SHP77 treated with DMSO at 0.1 percent for 48 hours (cell line): ENCODE measurements at places on chromosomes 1 and 21.

DNA sequence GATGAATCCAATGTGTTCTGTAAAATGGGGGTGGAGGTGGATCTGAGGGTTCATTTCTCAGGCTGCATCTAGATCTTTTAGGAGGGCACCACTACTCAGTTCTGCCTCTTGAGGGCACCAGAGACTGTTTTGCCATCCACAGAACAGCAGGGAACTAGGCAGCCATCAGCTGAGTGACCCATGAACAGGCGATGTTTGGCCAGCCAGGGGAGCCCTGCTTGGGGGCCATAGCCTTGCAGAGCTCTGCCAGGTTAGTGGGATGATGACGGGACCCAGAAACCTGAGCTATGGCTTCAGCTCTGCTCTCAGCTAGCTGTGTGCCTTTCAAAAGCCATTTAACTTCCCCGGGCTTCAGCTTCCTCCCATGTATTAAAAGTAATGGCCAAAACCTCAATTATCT lies 13.4 kb upstream of the NOS1AP start:
- DNase-seq, result peak; percentile 49

GRCh38 chr1:83011265-83011664 lies 987.7 kb downstream of the TTLL7 start:
- no peak for DNase-seq

DNA sequence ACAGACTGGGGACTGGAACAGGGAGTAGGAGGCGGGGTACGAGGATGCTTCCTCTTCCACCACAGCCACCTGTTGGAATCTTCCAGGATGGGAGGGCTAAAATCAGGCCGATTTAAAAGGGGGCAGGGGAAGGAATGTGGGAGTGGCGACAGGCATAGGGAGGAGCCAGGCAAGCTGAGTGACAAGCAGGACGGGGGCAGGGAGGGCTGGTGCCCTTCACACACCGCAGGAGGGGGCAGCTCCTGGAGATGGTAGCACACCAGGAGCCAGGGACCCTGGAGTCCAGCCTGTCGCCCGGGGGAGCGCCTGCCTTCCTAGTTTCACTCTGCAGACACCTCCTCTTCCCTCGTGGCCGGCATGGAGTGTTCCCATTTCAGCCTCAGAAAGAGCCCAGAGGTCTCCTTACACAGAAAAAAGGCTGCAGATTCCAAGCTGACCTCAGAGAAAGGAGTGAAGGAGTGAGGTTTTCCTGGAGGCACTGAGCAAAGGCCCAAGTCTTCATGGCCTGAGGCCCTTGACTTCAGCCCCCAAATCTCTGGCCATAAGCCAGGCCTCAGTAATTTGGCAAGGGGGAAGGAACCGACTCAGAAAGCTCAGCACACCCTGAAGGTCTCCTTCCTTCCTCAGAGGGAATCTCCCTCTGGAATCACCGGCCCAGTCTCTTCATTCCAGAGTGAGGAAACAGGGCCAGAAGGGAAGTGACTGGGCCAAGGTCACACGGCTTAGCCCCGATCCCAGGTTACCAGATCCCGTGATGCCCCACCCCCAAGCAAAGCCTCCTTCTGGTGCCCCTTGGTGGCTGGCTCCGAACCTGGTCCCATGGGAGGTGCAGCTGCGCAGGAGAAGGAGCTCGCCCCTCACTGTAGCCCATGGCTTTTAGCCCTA lies 8.1 kb downstream of the BLACAT1 start:
- DNase-seq, result no peak

- DNase-seq, result no peak
Observed at GRCh38 chr21:39632796-39633442, 20.2 kb downstream of the B3GALT5 start.

DNA sequence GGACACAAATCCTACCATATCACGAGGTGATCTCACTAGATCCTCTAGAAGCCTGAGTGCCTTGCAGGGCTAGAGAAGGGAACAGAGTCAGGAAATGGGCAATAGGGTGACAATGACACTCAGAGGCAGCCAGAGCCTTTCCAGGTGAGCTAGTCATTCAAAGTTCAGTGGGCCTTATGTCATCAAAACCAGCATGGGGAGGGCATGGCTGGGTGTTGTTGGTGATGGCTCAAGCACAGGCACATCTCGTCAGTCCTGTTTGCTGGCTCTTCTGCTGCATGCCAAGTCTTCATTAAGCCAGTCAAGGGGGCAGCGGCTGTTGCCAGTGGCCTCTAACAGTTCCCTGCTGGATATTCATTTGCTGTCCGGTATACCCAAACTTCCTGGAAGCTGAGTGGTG lies 99.6 kb upstream of the USP24 start:
- no peak for DNase-seq

- peak; percentile 86 for DNase-seq
Observed at GRCh38 chr1:88891318-88891950, at the start of gene GTF2B. TSS of gene GTF2B (minus strand) at chr1:88891567. CDS start at chr1:88891499, 68 bp downstream.

GRCh38 chr1:117673405-117673804 lies 67.6 kb downstream of the TENT5C start:
- no peak for DNase-seq

- no peak for DNase-seq
Observed at GRCh38 chr1:222886194-222886854, 71.5 kb downstream of the DISP1 start.

DNA sequence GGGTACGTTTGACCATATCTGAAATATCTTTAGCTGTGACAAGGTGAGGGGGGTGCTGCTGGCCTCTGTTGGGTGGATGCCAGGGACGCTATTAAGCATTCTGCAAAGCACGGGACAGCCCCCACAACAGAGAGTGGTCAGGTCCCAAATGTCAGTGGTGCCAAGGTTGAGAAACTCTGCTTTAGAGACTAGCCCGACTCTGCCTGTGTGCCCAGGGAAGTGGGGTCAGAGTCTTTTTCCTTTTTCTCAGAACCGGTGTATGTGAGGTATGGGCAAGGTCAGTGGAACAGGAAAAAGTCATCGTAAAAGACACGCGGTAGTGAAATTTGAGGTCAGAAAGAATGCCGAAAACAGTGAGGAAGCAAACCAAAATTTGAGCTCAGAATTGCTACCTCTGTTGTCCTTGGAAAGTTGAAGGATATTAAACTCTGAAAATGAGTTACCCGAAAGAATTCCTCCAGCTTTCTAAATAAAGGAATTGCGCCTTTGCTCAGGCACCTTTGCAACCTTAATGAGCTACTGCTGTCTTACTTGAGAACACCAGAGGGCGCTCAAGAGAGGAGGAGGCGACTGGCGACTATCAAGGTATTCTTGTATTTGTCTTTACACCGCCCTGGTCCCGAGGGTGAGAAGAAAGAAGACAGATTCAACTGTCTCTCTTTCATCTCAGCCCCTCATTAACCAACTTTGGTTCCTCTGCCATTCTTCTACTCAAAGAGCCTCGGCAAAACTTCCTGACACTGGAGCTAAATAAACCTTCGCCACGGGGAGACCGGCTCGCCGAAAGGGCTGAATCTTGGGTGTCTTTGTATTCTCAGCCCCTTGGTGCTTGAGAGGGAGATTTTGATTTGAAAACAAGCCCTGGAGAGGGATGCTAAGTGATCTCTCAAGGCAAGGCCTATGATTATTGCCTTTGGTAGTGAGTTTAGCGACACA lies 85.4 kb upstream of the OLIG2 start:
- DNase-seq, result no peak

DNA sequence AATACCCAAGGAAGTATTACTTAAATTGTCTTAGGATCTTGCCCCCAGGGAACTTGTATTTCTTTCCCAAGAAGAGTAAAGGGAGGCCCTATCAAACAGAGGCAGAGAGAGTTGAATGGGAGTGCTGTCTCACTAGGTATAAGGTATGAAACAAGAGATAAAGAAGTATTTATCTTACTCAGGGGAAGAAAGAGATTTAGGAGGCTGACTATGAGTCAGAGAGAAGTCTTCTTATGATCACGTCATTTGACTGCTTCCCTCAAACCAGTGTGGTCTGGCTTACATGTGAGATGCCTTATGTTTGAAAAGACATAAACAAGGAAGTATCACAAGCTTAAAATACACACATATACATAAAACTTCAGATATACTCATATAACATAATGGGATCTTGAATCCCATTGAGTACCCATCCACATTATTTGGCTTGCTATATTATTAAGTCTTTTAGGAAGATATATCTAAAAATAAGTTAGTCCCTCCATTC lies 29.6 kb downstream of the DUSP10 start:
- DNase-seq, result no peak

DNA sequence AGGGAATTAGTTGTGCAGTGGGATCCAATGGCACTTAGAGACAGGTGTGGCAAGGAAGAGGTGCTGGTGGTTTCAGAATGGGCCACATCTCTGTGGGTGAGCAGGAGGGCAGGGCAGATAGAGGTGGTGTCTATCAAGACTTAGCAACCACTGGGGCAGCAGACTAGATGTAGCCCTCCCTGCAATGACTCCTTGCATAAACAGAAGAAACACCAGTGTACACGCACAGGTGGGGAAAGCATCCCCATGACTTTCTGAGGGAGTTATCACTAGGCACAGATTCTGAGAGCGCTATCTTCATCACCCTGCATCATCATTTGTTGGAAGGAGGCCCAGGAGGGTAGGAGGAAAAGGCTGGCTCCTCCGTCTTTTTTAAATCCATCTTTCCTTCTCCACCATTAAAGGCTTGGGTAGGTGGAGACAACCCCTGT lies 58.4 kb downstream of the PLXNA2 start:
- no peak for DNase-seq

DNA sequence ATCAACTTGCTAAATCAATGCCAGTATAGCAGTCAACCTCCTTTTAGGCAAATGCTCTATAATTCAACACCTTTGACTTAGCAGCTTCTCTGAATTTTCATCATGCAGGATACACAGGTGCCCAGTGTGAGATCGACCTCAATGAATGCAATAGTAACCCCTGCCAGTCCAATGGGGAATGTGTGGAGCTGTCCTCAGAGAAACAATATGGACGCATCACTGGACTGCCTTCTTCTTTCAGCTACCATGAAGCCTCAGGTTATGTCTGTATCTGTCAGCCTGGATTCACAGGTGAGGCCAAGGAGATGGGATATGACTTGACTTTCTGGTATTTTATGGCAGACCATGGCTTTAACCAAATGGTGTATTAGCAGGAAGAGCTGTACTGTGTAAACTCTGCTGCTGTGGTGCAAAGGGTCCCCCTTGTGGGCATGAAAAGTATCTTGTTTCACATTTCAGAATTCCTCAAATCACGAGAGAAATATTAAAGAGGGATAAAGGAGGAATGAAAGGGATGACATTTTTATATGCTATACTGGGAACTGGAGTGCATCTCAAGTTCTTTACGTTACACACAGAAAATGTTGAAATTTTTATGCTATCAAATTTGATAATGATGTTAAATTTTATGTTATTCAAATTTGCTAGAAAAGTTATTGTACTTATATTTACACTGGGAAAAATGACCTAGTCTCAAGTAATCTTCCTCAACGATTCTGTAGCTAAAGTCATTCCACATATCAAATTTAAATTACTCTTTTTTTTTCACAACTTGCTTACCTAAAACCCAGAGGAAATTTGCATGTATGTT lies 88.9 kb downstream of the CRB1 start:
- peak; percentile 18 for DNase-seq

DNA sequence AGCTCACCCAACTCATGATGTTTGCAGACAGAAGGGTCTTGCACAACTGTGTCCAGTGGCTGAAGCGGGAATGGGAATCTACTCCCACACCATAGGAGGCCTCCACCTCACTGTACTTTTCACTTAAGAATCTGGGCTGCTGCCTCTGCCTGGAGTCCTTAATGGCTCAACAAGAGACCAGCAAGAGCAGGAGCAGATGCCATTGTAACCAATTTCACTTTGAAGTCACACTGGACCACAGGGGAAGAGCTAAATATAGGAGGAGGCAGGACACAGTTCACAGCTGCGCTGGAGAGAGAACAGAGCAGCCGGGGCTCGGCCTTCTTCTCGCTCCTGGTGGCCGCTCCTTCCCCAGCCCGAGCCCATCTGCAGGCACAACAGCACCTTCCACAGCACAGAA lies 120.4 kb downstream of the SIPA1L2 start:
- no peak for DNase-seq

DNA sequence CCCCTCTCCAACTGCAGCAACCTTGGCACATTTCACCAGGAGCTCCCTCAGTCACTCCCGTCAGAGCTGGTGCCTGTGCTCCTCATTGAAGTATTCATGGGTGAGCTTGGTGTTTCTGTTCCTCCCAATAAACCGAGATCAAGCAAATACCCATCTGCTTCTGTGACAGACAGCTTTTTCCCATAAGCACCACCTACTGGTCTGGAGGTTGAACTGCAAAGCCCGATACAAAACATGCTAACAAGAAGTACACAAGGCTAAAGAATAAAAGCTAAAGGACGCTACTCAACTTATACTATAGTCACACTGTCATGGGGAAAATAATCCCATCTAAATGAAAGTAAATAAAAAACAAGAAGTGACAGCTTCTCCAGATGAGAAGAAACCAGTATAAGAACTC lies 111.9 kb upstream of the C21orf91 start:
- no peak for DNase-seq

DNA sequence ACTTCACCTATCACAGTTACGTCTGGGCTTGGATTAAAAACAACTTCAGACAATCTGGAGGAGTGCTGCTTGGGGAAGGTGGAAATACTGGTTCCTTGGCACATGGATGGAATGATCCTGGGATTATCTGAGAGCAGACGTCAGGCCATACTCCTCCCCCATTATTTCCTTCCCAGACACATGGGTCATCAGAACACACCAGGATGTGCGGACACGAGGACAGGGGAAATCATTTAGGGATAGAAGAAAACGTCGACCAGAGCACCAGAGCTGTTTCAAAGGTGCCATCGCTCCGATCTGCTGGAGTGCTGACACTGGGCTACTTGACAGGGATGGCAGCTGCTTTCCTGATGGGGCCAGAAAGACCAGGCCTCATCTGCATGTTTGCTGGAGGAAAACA lies 31.8 kb upstream of the ANGPTL7 start:
- no peak for DNase-seq

GRCh38 chr1:71232786-71233185 lies 152.0 kb upstream of the ZRANB2 start:
- no peak for DNase-seq

- no peak for DNase-seq
Observed at GRCh38 chr1:157512036-157512969, 40.0 kb downstream of the FCRL5 start.

- DNase-seq, result no peak
Observed at GRCh38 chr1:22721122-22721873, 10.7 kb downstream of the EPHB2 start.

DNA sequence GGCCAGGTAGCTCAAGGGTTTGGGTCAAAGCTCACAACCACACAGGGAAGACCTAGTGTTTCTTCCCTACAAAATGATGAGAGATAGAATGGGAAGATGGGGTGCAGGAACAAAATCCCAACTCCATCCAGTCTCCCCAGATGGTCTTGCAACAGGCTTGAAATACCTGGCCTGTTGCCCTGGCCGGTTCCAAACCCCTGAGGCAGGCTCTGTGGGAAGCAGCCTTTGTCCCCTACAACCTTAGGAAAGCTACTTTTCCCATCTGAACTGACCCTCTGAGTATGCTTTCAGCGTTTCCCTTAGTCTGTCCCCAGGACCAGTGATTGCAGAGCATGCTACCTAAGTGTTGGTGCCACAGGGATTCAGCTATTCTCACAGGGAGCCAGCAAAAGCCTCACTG lies 104.0 kb downstream of the GDAP2 start:
- DNase-seq, result no peak
